CD4-positive, alpha-beta memory T cell (primary cell): ENCODE measurements at places on chromosomes 2 and 18. TPM values are rescaled to one million over a fixed set of nuclear protein-coding genes. Genes with fewer than 3 reads are reported as not detected.

DNA sequence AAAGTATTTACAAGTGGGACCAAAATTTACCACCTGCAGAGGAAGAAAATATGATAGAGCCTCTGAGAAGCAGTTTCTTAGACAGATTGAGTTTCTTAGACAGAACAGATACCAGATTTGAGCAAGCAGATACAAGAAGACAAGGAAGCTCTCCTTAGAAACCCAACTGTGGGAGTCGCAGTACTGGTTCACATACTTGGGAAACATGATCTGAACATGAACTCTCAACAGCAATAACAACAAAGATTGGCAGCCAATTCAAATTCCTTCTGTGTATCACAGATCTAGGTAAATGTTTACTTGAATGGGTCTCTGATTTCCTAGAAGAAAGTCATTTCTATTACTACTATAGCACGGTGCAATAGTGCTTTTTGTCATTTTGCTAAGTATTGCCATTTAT is 82.1 kb downstream of the OLA1 start:
- no peak for DNase-seq

The PIKFYVE gene
- total RNA-seq, result 45.8 TPM

GRCh38 chr18:59041819-59042815 is 97.6 kb upstream of the SEC11C start:
- DNase-seq, result no peak

DNA sequence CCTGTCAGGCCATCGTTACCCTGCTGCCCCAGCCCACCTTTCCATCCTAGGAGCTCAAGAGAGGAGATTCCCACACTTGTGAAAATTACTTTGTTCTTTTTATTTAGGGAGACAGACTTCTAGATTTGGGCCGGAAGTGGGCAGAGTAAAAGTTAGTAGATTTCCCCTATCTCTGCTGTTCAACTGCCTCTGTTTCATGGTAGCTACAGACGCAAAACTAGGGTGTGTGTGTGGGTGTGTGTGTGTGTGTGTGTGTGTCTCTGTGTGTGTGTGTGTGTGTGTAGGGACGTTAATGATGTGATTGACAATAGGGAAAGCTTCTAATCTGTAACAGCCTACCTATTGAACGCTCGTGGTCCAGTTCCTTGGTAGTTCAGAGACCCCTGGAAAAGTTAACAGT is 438 bp downstream of the PSMA8 start:
- no peak for DNase-seq

- peak; percentile 37 for DNase-seq
Observed at GRCh38 chr2:239231231-239232194, 169.3 kb downstream of the HDAC4 start.

The TMEFF2 gene
- total RNA-seq, result not detected

The SLC5A7 gene
- total RNA-seq, result not detected

GRCh38 chr2:72863046-72863445 is 24.2 kb upstream of the SPR start:
- no peak for DNase-seq

The POTEE gene
- total RNA-seq, result 0.17 TPM

DNA sequence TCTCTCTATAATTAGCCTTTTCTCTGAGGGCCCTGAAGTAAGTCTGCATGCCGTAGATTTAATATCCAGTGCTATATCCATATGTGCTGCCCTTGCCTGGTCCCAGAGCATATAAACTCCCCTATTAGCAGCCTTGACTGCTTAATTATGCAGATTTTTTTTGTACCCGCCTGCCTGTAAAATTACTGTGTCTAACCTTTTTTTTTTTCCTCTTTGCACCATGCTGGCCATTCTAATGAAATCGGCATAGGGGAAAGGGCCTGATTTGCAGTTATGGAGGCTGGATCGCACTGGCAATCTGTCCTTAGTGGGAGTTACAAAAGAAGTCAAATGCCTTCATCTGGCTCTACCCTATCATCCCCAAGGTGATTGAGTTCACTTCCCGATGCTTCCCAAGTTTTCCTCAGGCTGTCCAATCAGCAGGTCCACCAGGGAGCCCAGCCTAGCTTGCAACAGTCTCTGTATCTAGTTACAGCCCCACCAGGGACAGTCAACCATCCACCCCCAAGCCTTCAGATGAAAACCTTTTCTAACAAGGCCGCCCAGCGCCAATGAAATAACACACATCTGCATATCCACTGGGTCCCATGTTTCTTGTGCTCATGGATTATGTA is 239.0 kb downstream of the ZNF521 start:
- DNase-seq, result no peak

DNA sequence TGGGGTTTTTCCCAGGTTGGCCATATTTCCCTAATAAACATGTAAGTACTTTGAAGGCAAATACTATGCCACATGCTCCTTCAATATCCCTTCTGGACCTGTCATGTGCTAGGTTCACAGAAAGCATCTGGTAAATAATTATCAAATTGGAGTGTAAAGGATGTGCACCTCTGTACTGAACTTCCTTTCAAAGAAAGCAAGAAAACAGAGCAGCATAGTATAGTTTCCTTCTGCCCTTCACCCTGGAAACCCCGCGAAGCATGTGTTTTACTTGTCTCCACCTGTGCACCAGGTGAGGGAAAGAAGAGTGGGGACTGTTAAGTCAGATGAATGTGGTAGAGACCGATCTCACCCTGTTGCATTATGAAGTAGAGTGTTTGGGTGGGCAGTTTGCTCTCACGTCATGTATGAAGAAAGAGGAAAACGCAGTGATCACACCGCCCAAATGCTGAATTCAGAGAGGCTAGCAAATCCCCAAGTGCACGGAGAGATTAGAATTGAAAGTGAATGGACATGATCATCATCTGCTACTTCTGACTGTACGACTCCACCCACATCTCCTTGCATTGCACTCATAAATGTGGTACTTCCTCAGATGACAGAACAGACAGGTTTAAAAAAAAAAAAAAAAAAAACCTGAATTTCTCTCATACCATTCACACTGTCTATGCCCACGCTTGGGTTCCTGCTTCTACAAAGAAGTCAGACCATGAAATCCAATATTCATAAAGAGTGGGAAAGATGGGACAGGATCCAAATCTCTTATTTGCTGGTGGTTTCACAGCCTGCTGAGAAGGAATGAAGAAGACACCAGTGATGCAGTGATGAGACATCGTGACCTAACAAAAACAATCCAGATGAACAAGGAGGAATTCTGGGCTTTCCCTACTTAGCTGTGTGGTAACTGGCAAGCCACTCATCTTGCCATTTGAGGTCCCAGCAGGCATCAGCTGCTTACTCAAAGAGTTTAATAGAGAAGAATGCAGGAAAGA is 448.6 kb downstream of the BCL11A start:
- DNase-seq, result no peak

The SAG gene
- total RNA-seq, result not detected

DNA sequence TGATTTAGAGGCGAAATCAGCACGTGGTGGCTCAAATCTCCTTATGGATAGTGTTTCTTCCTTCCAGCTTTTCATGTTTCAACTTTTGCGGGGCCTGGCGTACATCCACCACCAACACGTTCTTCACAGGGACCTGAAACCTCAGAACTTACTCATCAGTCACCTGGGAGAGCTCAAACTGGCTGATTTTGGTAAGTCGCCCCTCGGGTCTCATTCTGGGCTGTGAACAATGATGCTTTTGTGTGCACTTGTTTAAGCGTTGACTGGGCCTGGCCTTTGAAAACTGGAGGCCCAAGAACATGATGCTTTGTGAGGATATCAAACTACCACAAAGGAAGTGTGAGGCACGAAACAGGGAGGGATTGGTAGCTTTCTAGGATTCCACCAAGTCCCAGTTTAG is 27.4 kb downstream of the CDK15 start:
- no peak for DNase-seq

DNA sequence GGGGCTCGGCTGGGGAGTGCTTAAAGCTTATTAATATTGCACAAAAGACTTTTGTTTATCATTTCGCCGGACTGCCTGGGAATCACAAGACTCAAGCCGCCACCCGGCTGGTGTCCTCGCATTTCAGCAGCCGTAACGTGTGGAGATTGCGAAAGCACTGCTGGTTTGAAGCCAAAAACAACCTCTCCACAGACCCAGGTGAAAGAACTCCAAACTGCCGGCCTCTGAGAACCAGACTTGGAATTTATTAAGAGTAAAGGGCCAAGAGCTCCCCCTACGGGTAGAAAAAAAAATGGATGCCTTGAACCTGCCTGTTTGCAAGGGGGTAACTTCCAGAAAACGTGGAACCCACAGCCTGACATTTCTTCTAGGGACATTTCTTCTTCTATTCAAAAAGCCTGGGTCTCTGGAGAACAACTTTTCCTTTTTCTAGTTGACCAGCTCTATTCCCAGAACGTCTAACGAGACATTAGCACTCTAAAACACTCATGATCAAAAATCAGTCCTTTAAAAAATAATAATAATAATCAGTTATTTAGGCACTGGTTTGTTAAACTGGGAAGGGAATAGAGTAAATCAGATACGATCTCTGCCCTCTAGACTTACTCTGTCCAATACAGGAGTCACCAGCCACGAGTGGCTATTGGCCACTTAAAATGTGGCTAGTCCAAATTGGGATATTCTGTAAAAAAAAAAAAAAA is 216.3 kb downstream of the C1D start:
- peak; percentile 3 for DNase-seq

DNA sequence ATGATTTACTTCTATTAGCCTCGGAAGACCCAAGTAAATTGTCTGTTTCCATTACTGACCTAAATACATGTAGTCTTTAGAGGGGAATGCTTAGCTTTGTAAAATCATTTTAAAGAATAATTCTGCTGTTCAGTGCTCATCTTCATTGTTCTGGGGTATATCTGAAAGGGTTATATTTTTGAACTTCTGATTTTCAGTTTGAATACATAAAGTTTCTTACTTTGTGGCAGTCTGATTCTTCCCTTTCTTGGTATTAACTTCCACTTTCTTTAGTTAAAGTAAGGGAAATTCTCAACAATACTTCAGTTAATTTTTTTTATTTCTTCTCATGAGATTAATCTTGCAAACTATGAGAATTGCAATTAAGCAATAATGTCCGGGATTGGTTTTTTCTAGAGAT is 148.4 kb downstream of the DOCK10 start:
- DNase-seq, result no peak

- DNase-seq, result no peak
Observed at GRCh38 chr18:2845172-2845571, 1.6 kb upstream of the EMILIN2 start.

GRCh38 chr2:12881952-12882351 is 165.2 kb downstream of the TRIB2 start:
- no peak for DNase-seq

The HS1BP3 gene
- 20.1 TPM for total RNA-seq

GRCh38 chr18:61554117-61554776 is 221.0 kb downstream of the CDH20 start:
- DNase-seq, result peak; percentile 29

DNA sequence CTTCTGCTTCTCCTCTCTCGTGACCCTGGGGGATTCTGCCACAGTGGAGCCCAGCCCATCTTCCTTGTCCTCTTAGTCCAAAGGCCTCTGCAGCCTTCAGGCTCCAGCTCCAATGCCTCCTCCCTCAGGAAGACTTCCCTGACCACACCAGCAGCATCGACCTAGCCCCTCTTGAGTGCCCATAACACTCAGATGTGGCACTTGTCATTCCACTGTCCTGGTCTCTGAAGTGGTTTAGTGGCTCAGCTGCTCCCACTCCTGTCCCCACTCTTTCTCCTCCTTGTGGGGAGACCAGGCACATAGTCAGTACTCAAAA is 97.5 kb downstream of the STPG4 start:
- DNase-seq, result no peak

DNA sequence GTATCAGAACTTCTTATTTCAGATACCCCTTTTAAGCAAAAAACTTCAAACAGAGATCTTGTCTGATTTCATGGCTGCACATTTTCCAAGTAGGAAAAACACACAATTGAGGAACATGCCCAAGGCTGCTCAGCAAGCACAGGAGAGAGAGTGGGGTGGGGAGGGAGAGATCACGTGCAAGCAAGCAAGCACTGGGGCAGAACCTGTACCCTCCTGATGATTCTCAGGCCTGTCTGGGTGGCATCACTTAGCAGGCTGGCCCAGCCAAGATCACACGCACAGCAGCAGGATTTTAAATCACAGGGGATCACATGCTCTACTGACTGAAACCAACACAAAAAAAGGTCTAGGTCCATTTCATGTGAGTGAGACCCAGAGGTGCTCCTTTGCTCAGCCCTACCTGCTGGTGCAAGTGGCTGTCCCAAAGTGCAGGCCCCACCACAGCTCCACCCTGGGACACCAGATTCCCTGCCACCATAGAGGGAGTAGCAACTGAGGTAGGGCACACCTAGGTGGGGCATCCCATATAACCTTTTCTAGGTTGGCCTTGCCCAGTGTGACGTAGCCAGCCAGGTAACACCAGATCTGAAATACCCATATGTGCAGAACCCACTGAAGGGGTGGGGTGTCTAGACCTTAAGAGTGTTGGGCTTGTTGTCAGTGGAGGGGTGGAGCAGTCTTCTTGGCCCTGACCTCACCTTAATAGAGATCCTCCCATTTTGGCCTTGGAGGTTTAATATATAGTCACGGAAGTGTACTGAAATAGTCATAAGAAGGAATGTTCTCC is 1.8 kb upstream of the LYPD6B start:
- DNase-seq, result no peak

The TUBA3E gene
- not detected for total RNA-seq

The DYSF gene
- total RNA-seq, result 0.49 TPM

The COPS7B gene
- 51.8 TPM for total RNA-seq

The TUBB8B gene
- total RNA-seq, result not detected

The SIX3 gene
- not detected for total RNA-seq

DNA sequence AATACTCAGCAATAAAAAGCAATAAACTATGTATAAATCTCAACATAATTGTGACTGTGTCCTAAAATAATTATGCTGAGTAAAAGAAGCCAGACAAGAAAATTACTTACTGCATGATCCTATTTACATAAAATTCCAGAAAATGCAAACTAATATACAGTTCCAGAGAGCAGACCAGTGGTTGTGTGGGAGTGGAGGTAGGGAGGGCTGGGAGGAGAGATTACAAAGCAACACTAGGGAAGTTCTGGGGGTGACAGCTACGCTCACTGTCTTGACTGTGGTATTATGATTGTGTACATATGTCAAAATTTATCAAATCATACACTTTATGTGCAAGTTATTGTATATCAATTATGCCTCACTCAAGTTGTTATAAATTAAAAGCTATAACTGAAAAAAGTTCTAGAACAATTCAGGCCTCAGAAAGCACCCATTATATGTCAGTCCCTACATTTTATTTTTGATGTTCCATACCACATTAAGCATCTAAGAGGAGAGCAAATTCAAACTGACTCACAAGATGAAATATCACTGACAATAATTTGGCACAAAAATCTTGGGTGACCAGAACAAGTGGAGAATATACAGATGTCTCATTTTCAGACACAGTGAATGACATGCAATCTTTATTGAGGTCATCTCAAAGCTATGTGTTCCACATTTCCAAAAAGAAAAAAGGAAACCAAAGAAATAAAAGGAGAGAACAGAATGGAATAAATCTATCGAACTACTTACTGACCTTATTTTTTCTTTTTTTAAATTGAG is 85.1 kb downstream of the ANTXR1 start:
- DNase-seq, result no peak

DNA sequence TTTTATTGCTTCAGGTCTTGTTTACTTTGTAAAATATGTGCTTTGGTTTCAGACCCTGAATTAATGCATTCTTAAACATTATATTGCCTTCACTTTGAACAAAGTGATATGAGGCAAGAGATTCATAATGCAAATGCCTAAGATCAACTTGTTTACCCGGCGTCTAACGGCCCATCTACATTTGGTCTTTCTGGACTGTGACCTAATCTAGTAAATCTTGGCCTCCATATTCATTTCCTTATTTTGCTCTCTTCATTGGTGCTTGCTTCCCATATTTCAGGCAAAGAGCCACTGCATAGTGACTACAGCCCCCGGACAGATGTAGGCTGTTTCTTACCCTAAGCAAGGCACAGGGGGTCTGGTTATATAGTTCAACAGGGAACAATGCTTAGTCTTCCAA is 53.0 kb upstream of the SLC39A10 start:
- DNase-seq, result no peak

- no peak for DNase-seq
Observed at GRCh38 chr18:27789406-27789805, 387.5 kb downstream of the CDH2 start.

The ABCG8 gene
- not detected for total RNA-seq
